ENCODE measurements at places on chromosomes 13 and 19.
A peak's percentile ranks its signal among the peaks of the same experiment; 100 is the strongest.

- DNase-seq: peak; percentile 24
Observed at GRCh38 chr13:28753208-28753892, 34.6 kb upstream of the SLC46A3 start.

DNA sequence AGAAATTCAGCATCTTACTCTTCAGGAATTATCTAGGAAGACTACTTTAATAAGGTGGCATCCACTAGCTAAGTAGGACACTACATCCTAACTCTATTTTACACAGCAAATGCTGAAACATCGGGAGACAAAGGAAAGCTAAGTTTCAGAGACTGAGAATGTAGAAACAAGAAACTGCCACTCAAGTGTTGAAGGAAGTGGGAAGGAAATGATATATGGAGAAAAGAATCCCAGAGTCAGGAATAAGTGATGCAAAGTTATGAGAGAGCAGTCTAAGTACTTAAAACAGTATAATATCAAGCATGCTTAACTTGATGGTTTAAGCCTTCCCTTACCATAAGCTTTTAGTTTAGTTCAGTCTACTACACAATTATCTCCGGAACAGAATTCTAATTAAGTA is 52.4 kb downstream of the RBM26 start:
- DNase-seq: no peak

GRCh38 chr19:6667114-6667627 is 2.8 kb downstream of the TNFSF14 start:
- no peak for DNase-seq

DNA sequence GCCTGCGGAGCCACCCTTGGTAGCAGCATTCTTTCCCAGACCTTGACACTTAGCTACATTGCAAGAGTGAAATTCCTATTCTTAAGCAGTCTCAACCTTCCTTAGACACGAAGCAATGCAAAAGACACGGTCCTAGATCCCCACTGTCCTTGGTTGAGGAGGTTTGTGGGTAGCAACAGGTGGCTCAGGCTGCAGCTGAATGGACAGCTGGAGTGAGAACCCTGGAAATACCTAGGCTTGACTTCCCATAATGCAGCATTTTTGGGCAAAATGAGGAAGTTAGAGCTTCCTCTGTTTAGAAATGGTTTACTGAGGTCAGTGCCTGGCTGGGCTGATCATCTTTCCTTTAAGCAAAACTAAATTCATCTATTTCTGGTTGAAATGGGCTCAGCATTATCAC is 296.6 kb downstream of the RFC3 start:
- no peak for DNase-seq

- DNase-seq: no peak
Observed at GRCh38 chr19:15368798-15369593, 10.6 kb downstream of the AKAP8 start.

- DNase-seq: no peak
Observed at GRCh38 chr13:113963376-113963775, 10.5 kb downstream of the C13orf46 start.

GRCh38 chr13:38418286-38418685 is 68.6 kb downstream of the UFM1 start:
- DNase-seq: no peak

GRCh38 chr13:106284358-106284757 is 251.1 kb downstream of the EFNB2 start:
- DNase-seq: no peak

DNA sequence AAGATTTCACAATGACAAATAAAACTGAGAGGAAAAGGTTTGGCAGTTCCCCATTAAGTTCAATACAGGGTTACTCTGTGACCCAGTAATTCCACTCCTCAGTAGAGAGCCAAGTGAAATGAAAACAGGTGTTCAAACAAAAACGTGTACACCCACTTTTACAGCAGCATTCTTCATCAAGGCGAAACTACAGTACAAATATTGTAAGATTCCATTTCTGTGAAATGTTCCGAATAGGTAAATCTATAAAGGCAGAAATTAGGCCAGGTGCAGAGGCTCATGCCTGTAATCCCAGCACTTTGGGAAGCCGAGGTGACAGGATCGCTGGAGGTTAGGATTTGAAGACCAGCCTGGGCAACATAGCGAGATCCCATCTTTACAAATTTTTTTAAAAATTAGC is 8.9 kb upstream of the GDF15 start:
- no peak for DNase-seq

- DNase-seq: no peak
Observed at GRCh38 chr19:17318966-17319365, 9.6 kb downstream of the DDA1 start.

- DNase-seq: no peak
Observed at GRCh38 chr13:27182054-27182453, 10.4 kb upstream of the USP12 start.

- DNase-seq: no peak
Observed at GRCh38 chr19:6065685-6066374, 44.5 kb downstream of the RFX2 start.

- no peak for DNase-seq
Observed at GRCh38 chr19:43688059-43688701, 18.2 kb upstream of the PLAUR start.

DNA sequence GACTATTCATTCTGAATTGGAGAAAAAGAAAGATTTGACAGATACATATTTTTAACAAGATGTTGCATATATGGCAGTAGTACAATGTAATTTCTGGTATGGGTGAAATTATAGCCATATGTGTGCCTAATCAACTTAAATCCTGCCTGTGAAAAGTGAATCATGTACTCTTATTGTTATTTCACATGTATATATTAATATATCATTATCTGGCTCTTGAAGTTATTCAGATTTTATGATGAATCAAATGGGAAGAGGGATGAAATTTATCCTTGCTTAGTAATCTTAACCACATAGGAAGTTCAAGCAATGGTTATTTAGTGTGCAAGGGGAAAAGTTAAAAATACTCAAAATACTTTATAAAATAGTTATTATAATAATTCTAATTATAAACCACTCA is 80.5 kb downstream of the GPC6 start:
- no peak for DNase-seq

GRCh38 chr19:6734096-6734696 is 3.2 kb downstream of the GPR108 start:
- DNase-seq: no peak

GRCh38 chr13:41492432-41493260 is 35.3 kb downstream of the RGCC start:
- no peak for DNase-seq

DNA sequence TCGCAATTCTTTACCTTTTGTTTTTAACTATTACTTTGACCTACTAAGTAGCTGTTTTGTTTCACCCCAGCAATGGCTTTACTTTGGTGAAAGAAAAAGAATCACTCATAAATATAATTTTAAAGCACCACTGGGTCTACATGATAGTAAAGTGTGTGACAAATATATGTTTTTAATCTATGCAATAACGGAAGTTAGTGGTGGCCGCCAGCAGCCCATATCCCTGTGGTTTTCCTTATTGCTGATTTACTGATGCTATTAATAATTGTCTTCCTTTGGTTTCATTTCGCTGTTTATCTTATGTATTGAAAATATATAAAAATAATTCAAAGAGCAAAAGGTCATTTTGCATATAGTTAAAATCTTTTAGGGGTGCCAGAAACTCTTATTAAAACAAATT is 491.3 kb downstream of the DIAPH3 start:
- DNase-seq: no peak

DNA sequence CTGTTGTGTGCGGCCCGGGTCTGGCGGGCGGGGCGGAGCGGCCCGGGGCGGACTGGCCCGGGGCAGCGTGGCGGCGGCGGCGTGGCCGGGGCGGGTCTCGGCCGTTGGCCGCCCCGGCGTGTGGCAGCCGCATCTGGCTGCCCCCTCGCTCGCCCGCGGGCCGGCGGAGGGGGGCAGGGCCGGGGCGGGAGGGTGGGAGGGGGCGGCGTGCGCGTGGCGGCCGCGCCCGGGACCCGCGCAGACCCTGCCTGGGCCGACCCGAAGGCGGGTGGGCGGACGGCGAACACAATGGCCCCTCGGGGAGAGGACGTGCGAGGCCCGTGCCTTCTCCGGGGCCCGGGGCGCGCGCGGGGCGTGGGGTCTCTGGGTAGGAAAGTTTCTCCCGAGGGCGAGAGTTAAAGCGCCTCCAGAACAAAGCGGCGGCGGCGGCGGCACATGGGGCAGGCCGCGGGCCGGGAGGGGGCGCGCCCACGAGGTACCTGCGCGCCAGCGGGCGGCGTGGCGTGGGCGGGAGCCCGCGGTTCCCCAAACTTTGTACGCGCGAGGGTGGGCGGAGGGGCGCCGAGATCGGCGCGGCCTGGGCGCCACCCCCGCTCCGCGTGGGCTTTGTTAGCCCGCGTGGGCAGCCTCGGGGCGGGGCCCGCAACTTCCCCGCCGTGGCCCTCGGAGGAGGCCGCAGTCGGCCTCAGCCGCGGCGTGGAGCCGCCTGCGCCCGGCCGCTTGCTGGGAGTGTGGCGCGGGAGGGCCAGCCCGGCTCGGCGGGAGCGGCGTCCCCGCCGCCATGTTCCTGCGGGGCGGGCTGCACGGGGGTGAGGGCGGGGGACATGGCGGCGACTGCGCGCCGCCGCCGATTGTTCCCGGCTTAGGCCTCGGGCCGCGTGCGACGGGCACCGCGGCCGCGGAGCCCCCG is 764 bp downstream of the MIR17HG start:
- DNase-seq: peak; percentile 50

- DNase-seq: no peak
Observed at GRCh38 chr13:40149611-40150274, 494.3 kb downstream of the COG6 start.

GRCh38 chr19:55614711-55615542 is 9.4 kb downstream of the ZNF784 start:
- no peak for DNase-seq

DNA sequence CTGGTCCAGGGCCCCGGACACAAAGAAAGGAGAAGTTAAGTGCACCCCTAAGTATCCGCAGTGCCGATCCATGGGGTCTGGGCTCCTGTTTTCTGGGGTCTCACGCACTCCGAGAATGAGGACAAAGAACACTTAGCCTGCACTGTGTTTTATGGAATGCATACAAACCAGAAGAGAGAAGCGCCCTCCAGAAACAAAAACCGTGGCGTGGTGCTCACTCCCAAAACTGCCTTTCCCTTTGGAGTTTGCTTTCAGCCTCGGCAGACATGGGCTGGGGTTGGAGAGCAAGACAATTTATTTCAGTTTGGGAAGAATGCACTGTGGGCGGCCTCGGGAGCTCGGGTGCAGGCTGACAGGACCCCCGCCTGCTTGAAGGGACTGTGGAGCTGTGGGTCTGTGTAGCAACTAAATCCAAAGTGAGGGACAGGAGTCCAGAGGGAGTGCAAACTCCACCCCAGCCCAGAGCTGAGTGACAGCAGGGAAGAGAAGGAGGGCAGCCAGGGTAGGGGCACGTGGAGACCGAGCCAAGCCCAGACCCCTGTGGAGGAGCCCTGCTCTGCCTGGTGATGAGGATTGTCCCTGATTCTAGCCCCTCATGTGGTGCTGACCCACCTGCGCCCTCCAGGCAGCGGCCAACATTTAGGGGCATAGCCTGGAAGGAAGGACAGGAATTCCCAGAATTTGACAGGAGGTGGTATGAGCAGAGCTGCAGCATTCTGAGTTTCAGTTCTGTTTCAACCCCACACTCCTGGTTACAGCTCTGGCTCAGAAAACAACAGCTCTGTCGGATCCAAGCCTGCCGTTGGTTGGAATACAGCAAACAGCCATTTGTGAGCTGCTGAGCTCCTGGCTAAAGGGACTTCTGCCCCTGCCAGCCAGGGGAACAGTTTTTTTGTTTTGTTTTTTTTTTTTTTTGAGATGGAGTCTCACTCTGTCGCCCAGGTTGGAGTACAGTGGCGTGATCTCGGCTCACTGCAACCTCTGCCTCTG is 37.8 kb upstream of the POP4 start:
- DNase-seq: no peak

- no peak for DNase-seq
Observed at GRCh38 chr13:91740756-91741155, 342.3 kb downstream of the GPC5 start.

DNA sequence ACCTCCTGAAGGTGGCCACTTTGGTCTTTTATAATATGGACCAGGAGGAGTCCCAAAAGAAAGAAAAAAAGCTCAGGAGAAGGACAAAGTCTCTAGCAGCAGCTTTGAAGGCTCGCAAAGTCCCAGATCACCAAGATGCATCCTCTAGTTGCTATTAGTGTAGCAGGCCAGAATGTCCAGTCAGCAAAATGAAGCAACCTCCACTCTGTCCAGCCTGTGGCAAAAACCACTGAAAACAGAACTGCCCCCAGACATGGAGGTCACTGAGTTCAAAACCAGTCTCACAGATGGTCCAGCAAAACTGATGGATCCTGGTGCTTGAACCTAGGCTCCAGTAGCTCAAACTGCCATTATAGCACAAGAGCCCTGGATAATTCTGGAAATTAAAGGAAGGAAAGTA is 10.4 kb downstream of the LILRB4 start:
- no peak for DNase-seq

- no peak for DNase-seq
Observed at GRCh38 chr19:5155586-5156210, 184.9 kb downstream of the PTPRS start.

- no peak for DNase-seq
Observed at GRCh38 chr19:50515168-50515561, 1.5 kb upstream of the ASPDH start.

GRCh38 chr19:55284405-55285058 is 735 bp downstream of the BRSK1 start:
- DNase-seq: no peak
